Activated T-helper 17 cell treated with anti-CD3 and anti-CD28 coated beads, Interleukin-2, amount 50 U/mL, for 72 hours (primary cell): ENCODE measurements at places on chromosomes 11 and 22. TPM values are rescaled to one million over a fixed set of nuclear protein-coding genes. Genes with fewer than 3 reads are reported as not detected.

The BTG4 gene
- not detected for total RNA-seq

The ATP6V1E1 gene
- total RNA-seq = 97.1 TPM

The ENTHD1 gene
- total RNA-seq = 1.2 TPM

GRCh38 chr11:25520459-25520858 is 811.5 kb upstream of the ANO3 start:
- no peak for ATAC-seq

DNA sequence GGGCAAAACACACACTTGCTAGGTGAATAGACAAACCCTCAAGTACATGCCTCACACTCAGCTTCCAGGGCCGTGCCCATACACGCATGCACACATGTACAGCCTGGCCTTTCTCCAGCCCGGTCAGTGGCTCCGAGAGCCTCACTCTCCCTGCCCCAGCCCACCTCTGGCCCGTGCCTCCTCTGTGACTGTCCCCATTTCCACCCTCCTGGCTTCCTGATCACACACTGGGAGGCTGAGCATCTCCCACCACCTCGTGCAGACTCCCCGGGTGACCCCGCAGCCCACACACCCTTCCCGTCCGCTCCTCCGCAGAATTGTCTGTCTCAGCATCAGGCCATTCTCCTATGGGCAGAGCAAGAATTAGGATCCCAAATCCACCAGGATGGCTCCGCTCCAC is 634.1 kb downstream of the TBC1D22A start:
- ATAC-seq = no peak

- ATAC-seq = no peak
Measured at GRCh38 chr22:46846832-46847355, 84.4 kb downstream of the TBC1D22A start.

- no peak for ATAC-seq
Measured at GRCh38 chr22:45859231-45860161, 117.5 kb downstream of the WNT7B start.

DNA sequence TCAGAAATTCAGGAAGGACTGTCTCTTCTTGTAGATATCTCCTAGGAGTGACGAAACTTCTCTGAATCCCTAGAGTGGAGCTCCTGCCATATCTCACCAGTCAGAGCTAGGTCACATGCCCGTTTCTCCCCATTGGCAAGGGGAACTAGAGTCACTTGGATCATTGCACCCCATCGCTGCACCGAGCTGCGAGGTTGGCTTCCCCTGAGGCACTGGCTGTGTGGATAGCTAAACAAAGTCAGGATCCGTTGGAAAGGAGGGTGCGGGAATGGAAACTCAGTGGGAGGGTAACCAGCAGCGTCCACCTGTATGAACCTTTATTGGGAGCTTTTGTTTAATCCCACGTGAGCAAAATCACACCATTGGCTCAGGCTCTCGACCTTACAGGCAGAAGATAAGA is 283.8 kb downstream of the BRD1 start:
- ATAC-seq = no peak

The FXYD6 gene
- total RNA-seq = 0.19 TPM

The SORL1 gene
- 47.1 TPM for total RNA-seq

GRCh38 chr11:90614318-90614717 is 391.5 kb upstream of the CHORDC1 start:
- ATAC-seq = no peak

The MPEG1 gene
- 0.08 TPM for total RNA-seq

The EEF1G gene
- 1,690 TPM for total RNA-seq

DNA sequence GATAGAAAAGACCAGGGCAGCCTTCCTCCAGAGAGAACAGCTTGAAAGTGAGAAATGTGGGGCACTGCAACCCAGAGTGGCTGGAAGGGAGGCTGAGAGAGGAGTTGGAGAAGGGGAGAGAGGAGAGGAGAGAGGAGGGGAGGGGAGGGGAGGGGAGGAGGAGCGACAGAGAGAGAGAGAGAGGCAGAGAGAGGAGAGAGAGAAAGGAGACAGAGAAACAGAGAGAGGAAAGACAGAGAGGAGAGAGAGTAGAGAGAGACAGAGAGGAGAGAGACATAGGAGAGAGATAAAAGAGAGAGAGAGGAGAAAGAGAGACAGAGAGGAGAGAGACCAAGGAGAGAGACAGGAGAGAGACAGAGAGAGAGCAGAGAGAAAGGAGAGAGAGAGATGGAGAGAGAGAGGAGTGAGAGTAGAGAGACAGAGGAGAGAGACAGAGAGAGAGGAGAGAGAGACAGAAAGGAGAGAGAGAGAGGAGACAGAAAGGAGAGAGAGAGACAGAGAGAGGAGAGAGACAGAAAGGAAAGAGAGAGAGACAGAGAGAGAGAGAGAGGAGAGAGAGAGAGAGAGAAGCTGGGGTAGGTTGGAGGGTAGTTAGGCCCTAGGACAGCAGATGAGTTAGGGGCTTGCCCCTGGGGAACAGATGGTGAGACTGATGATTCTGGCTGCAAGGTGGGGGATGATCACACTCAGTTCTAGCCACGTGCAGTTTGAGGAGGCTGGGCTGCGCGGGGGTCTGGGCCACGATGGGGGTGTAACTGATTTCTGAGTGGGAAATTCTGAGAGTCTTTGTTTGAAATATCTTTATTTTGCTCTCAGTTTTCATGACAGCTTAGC is 8.5 kb upstream of the SCYL1 start:
- peak; percentile 32 for ATAC-seq

The BCO2 gene
- total RNA-seq = 5.0 TPM

- peak; percentile 82 for ATAC-seq
Measured at GRCh38 chr22:30183861-30184278, 62.7 kb downstream of the LIF start.

GRCh38 chr11:102416976-102417375 is 35.6 kb downstream of the TMEM123 start:
- ATAC-seq = peak; percentile 87
